HEK293T (cell line): ENCODE measurements at places on chromosomes 1 and 21.

DNA sequence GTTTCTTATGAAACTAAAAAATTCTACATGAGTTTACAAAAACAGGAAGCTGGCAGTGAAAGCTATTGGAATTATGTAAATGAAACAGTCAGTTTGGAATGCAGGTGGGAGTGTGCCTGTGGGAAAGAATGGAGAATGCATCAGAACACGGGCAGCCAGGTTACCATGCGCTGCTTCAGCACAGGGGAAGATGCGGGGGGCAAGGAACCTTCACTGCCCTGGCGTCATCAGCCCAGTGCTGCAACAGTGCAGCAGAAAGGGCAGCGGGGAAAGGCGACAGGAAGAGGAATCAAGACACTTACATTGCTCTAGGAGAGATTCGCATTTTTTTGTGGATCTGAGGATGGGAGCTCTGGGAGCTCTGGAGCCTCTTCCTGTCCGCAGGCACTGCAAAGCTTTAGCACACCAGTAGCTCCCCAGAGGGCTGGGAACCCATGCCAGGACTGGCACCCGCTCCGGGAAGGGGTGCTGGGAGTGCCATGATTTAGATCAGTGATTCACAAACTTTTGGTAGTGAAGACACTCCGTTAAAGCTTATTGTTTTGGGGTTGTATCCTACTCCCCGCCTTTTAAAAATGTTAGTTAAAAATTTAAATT, 64.1 kb upstream of the WDR26 start:
- DNase-seq = no peak

DNA sequence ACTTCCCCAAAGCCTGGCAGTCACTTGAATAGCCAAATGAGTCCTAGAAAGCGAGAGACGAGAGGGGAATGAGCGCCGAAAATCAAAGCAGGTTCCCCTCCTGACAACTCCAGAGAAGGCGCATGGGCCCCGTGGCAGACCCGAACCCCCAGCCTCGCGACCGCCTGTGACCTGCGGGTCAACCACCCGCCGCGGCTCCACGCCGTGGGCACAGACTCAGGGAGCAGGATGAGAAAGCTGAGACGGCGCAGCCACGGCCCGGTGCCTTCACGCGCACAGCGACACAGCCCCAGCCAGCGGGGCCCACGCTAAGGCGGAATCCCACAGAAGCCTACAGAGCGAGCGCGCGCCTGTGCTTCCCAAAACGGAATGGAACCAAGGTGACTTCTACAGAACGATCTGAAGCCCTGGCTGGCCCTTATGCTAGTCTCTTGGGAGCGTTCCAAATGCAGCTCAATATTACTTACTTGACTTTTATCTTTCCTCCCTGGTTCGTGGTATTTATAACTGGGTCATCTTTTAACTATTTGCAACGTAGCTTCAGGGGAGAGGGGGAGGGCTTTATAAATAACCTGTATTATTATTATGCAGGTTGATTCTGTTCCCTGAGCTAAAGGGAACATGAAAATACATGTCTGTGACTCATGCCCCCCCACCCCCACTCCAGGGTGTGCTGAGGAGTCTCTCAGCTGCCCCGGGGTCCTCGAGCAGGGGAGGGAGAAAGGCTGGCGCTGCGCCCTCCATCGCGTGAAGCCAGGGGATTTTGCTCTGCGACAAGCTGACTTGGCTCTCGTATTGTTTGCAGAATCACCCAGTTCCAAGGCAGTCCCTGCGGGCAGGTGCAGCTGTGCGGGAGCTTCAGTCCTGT, 1.7 kb downstream of the TSPEAR start:
- no peak for DNase-seq

GRCh38 chr1:182957902-182958395, 5.0 kb upstream of the SHCBP1L start:
- no peak for DNase-seq

DNA sequence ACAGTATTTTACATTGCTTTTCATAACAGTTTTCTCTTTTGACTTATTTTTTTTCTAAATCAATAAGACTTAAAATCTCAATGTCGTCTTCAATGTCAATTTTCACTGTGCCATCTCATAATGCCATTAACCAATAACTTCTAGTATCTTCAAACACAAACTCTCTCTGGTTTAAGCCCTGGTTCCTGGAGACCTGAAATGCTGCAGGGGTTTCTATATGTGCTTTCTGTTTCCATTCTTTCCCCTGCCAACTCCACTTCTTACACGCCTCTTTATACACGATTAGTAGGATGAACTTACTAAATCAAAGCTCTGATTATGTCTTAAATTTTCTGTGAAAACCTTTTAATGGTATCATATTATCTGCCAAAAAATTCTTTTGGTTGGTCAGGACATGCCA, 191.4 kb downstream of the AMY1C start:
- no peak for DNase-seq

GRCh38 chr1:116824631-116825206, 70.5 kb downstream of the CD2 start:
- no peak for DNase-seq

DNA sequence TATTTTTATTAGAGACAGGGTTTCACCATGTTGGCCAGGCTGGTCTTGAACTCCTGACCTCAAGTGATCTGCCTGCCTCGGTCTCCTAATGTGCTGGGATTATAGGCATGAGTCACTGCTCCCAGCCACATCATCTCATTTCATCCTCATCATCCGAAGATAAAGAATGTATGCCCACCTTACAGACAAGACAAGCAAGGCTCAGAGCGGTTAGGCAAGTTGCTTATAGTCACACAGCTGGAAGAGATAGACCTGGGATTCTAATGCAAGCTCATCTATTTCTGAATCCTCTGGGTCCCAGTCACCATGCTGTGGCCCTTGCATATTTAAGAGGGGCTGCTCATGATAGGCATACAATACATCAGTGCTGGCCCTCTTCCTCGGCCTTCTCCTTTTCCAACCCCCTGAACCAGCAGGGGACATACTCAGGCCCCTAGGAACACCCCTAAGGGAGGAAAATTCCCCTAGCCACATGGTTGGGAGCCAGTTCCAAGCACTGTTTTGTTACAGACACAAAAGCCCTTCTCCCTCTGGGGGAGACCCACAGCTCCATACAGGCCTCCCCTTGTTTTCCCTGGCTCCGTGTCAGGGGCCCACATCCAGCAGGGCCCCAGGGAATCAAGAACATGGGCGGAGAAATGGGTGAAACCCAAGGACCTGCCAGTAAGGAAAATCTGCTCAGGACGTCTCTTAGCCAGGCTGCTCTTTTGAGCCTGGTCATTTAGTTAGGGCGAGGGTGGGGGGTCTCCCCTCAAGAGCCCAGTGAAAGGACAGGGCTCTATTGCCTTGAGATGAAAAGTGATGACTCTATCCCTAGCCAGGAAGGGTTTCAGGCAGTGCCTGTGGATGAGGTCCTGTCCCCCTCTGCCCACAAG, 6.9 kb downstream of the CSRP1 start:
- DNase-seq = no peak

GRCh38 chr1:167297222-167298214, 76.8 kb downstream of the POU2F1 start:
- DNase-seq = no peak

- DNase-seq = no peak
These were observed 6.5 kb upstream of the C1orf146 start for GRCh38 chr1:92211166-92211565.

DNA sequence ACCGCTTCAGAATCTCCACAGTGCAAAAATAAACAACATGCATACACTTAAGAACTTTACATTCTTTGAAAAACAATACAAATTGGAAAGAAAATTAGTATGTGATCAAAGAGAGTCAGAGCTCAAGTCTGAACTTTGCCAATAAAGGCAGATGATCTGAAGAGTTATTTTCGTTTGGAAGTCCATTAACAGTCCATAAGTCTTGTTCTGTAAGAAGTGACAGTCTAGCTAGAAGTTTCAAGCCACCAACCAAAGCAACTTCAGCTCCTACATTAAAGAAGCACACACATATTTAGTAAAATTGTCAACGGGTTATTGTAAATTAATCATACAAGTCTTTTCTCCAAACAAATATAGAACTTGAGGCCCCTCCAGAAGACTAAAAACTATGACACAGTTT, 20.7 kb downstream of the ANGEL2 start:
- no peak for DNase-seq

GRCh38 chr21:27466140-27466539, 499.3 kb upstream of the ADAMTS5 start:
- no peak for DNase-seq

DNA sequence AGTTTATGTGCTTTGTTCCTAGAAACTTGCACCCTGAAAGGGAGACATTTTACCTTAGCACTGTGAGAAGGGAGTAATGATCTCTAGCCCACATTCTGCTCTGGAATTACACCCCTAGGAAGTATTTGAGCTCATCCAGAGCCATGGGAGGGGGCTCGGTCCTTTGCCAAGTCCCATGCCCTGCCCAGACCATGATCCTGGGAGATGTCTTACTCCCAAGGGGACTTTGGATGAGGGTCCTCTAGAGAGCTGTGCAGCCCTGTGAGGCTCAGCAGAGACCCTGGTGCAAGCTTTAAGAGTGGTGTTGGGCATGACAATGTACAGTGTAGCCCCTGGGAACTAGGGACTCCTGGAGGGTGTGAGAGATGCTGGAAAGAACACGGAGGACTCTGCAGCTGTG, 241.4 kb downstream of the HHAT start:
- no peak for DNase-seq

GRCh38 chr21:29656504-29657239, 283.1 kb downstream of the GRIK1 start:
- DNase-seq = no peak

GRCh38 chr21:36542312-36543101, 62.6 kb upstream of the CLDN14 start:
- no peak for DNase-seq

GRCh38 chr1:117093091-117093534, 28.4 kb downstream of the TRIM45 start:
- DNase-seq = no peak

- peak; percentile 11 for DNase-seq
These were observed 74.4 kb downstream of the DUSP10 start for GRCh38 chr1:221667504-221667903.

DNA sequence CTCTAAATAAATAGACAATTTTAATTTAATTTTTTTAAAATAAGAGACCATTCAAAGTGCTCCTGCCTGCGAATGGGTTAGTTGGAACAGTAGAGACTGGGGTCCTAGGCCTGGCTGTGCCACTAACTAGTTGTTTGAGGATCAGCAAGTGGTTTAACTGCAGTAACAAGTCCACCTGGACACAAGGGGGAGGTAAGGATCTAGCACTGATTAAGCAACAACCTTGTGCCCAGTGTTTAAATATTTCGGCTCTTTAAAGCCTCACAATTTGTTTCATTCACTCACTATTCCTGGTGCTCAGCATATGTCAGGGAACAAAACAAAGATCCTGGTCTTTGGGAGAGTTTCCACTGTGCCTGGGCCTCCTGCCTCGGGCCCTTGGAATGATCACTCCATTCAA, 1.6 kb upstream of the AGT start:
- no peak for DNase-seq

GRCh38 chr1:213331631-213332175, 280.7 kb downstream of the RPS6KC1 start:
- DNase-seq = no peak

- DNase-seq = no peak
These were observed 23.4 kb downstream of the FNBP1L start for GRCh38 chr1:93471284-93471683.

GRCh38 chr21:8990326-8991087, 1530.9 kb upstream of the TPTE start:
- DNase-seq = no peak

DNA sequence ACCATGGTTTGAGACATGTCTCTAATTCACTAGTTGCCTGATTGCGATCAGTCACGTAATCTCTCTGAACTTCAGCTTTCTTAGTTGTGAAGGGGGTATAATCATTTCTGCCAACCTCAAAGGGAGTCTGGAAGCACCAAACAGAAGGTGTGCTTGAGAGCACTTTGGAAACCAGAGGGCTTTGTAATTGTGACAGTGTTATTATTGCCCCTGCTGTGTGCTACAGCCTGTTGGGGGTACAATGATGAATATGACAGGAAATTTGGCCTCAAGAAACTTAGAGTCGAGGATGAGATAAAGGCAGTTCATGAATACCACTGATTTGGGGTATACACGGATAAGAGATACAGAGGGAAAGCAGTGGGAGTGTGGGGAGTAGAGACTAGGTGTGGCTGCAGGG, 150.2 kb upstream of the CD34 start:
- no peak for DNase-seq

DNA sequence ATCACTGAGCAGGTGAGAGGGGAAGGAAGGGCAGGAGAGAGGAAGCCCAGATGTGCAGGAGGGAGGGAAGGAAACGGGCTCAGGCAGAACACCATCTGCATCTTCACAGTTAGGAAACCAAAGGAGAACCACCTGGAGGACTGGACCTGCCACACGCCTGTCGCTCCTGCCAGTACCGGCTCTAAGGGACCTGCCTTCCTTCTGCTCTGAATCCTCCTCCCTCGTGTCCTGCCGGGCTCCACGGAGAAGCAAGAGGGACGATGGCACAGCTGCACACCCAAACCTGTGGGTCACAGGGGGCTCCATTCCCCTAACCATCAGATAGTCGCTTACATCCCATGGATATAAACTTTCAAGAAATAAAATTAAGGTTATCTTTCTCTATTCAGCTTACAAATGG, 56.1 kb downstream of the TOR1AIP2 start:
- DNase-seq = no peak

DNA sequence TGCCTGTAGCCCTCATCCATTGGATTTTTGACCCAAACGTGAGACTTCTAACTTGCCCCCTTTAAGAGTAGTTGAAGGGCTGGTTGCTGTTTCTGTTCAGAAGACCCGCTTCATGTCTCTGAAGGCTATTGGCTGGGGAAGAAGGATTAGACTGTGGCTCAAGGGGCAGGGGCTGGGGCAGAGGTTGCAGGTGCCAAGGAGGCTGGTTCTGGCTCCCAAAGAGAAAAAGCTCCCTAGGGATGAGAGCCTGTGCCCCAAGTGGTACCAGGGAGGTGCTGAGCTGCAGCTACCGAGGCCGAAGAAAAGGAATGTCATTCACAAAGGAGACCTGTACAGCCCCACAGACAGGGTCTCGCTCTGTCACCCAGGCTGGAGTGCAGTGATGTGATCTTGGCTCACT, 5.8 kb downstream of the WNT3A start:
- DNase-seq = no peak

DNA sequence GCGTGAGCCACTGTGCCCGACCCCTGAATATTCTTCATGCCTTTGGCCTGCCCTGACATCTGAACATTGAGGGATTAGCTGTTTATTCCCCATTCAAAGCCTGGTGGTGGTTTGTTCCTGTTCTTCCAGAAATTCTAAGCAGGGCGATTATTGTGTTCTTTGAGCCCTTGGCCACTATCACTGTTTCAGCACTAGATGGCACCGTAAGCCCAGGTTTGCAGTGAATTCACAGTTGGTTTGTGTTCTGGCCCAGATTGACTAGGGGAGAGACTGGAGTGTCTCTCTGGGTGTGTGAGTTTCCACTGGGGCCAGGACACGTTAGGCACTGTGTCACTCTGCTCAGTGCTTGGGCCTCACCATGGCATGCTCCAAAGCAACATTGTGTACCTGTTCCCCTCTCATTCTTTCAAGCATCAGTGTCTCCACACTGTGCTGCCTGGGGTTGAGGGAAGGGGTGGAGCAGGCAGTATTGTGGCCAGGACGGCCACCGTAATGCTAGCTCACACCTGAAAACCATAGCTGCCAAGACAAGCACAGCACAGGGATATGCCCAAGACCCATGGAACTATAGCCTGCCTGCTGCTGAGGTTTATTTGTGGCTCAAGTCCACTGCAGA, 52.7 kb downstream of the PKN2 start:
- peak; percentile 67 for DNase-seq

- DNase-seq = no peak
These were observed 56.6 kb upstream of the APP start for GRCh38 chr21:26227130-26227529.
